T1000 (cell line): ENCODE measurements at places on chromosomes 4 and X.

GRCh38 chr4:157459785-157460184 is 239.3 kb downstream of the GRIA2 start:
- DNase-seq, result no peak

- DNase-seq, result no peak
Measured at GRCh38 chr4:150126864-150127203, 48.6 kb downstream of the DCLK2 start.

DNA sequence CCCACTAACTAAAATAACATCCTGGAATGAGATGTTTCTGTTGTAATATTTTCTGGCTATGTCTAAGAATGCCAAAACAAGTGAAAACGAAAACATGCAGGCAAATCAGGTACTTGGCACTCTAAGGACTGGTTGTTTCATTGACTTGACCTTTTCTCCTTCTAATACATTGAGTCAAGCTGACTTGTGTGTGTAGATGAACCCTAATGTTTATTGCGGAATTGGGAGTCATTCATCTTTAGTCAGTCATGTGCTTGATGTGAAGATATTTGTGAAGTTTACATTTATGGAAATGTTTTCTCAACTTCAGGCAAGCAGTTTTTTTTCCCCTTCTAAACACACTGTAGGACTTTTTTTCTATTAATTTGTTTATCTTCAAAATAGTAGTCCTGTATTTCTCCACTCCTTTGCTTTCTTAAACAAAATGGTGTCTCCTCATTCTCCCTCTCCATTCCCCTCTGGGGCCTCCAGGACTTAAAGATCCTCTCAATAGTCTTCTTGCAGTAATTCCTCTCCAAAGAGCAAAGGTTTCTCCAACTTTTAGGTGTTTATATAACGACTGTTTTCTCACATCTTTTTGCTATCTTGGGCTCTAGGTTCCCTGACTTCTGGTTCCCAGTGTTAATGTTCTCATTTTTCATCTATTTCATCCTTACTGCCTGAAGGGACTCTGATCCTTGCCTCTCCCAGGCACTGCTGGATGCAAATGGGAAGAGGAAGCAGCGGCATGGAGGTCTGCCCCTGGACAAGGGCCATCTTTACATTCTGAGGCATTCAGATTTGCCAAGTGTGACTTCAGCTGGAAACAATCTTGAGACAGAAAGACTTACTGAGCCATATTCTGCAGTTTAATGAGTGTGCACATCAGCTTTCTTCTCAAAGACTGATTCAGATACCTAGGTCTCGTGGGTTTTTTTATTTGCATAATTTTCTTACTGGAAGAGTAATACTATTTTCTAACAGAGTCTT is 166.4 kb downstream of the ARHGAP6 start:
- no peak for DNase-seq

DNA sequence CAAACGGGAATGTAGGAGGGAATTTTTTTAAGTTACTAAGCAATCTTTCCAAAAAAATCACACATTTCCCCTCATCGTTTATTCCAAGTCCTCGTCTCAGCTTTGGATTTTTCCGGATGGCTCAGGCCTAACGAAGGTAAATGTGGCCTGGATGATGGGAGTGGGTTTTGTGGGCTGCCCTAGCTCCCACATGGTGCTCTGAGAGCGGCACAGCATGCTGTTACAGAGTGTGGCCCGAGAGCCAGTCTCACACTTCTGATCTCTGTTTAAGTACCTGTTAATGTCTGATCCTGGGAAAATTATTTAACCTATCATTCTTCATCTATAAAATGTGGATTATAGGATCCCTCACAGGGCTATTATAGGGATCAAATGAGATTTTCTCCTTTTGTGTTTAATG is 38.2 kb upstream of the ADAM29 start:
- no peak for DNase-seq

DNA sequence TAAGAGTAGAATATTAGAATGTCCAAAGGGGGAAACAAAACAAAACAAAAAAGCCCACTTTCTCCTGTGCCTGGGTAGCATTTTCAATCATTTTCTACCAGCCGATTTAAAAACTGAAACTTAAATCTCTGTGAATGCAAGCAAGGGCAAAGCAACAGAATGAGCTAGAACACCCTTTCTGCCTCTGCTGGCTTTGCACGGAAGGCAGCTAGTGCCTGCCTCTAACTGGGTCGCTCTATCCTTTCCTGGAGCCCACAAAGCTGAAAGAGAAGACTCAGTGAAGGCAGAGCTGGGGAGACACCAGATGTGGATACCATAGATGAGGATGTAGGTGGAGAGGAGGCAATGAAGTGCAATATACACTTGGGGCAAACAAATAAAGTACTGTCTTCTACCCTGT is 248.9 kb upstream of the TTC29 start:
- DNase-seq, result no peak

- no peak for DNase-seq
Measured at GRCh38 chrX:153897899-153898298, 6.6 kb upstream of the AVPR2 start.

DNA sequence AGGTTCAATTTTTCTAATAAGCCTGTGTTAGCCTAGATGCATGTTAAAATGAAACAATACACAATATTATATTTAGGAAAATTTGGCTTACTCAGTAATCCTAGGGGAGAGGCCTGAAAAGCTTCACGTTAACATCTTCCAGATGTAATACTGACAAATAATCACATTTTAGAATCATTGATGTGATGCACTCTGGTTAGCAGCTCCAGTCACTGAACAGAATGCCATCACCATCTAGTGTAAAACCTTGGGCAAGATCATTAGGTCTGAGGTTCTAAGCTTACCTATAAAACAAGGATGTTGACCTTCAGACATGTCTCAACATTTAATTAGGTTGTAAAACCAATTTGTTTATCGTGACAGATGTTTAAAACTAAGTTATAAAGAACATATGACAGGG is 1704.8 kb downstream of the STIM2 start:
- DNase-seq, result no peak

DNA sequence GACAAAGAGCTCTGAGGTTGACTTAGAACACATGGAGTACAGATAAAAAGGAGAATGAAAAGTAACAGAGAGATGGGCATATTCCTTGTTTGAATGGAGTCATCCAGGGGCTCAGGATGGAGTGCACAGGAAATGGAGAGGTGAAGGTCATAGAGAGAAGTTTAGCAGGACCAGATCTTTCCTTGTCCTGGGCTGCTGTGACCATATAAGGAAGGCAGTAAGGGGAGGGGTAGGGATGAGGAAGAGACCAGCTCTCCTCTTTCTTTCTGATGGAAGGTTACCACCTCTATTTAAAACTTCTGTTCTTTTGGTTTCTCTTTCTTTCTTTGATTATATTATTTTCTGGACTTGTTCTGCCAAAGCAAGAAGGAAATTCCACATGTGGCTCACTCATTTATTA is 27.0 kb downstream of the AR start:
- DNase-seq, result no peak
